ENCODE measurements at places on chromosomes 1 and 21. TPM values are rescaled to one million over a fixed set of nuclear protein-coding genes. Genes with fewer than 3 reads are reported as not detected.

GRCh38 chr1:227424953-227425352 is 106.7 kb upstream of the CDC42BPA start:
- DNase-seq, result no peak

- no peak for DNase-seq
Measured at GRCh38 chr1:209612646-209613399, 29.3 kb downstream of the CAMK1G start.

GRCh38 chr1:111227434-111227833 is at the start of gene CHI3L2:
CHI3L2 (plus strand) TSS chr1:111227713; CDS start chr1:111227730, 17 bp downstream.
- DNase-seq, result no peak

- no peak for DNase-seq
Measured at GRCh38 chr1:220227393-220227792, 44.9 kb downstream of the RAB3GAP2 start.

DNA sequence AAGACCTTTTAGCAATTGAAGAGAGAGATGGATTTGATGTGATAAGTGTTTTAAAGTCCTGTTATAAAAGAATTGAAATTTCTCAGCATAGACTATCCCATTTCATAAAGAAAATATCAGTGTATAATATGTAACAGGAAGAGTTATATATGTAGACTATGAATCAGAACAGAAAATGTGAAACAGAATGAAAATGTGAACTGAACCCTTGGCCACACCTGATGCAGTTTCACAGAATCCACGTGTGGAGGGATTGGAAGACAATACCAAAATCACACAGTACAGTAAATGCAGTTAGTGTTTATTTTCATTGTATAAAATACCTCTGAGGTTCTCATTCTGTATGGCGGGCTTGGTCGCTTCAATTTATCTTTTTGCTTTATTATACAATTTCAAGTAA is 9.9 kb upstream of the SLAMF1 start:
- DNase-seq, result no peak

KANK4 gene
- polyA plus RNA-seq, result 12.4 TPM

AQP10 gene
- 0.26 TPM for polyA plus RNA-seq

PLA2G4A gene
- 3.6 TPM for polyA plus RNA-seq

S100A12 gene
- polyA plus RNA-seq, result not detected

APCS gene
- polyA plus RNA-seq, result not detected

COL8A2 gene
- 10.6 TPM for polyA plus RNA-seq

TTLL10 gene
- 0.50 TPM for polyA plus RNA-seq
